ENCODE measurements at places on chromosomes 12 and 14.

- no peak for DNase-seq
These were observed 75.1 kb upstream of the DBX2 start for GRCh38 chr12:45125997-45126396.

GRCh38 chr14:96960598-96961116 lies 163.5 kb downstream of the VRK1 start:
- DNase-seq, result no peak

GRCh38 chr14:103693515-103693914 lies 21.7 kb downstream of the XRCC3 start:
- DNase-seq, result no peak

DNA sequence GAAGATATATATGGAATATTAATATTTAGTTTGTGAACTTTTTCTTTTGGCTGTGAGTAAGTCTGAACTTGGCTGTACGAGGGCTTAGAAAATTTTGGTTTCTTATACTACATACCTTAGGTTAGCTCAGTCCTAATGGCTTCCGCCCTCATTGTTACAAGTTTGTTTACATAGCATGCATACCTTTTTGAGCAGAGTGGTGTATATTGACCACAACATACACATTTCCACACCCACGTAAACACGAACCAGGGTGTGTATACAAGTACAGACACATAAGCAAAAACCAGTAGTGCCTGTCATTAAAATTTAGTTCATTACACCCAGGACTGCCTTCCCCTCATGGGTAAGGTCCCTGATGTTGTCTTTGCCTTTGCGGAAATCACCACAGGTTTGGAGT lies 230.2 kb upstream of the RGS6 start:
- DNase-seq, result no peak

- DNase-seq, result peak; percentile 33
These were observed 106.6 kb downstream of the BRMS1L start for GRCh38 chr14:35932659-35933159.

- no peak for DNase-seq
These were observed 1322.1 kb downstream of the TMEM121 start for GRCh38 chr14:106848330-106849121.

- DNase-seq, result no peak
These were observed 205.8 kb upstream of the EEA1 start for GRCh38 chr12:93134893-93135285.

- DNase-seq, result no peak
These were observed 2.1 kb downstream of the TNS2 start for GRCh38 chr12:53051881-53052412.

DNA sequence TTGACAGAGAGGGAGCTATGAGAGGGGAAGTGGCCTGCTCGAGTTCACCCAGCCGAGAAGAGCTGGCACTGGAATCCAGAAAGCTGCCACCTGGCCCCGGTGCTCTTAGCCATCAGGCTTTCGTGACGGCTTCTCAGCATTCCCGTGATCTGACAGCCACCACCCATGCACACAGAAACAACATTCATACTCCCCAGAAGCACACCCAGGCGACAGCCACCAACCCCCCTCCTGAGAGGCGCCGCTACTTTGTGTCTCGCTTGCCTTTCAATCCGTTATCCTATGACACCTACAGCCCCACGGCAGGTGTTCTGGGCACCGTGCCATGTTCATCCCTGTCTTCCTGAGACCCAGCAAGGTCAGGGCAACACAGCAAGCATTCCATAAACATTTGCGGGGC lies 31.4 kb downstream of the PSMC1 start:
- no peak for DNase-seq

GRCh38 chr14:106844608-106845285 lies 1318.4 kb downstream of the TMEM121 start:
- no peak for DNase-seq

GRCh38 chr14:81023095-81023710 lies 67.8 kb downstream of the TSHR start:
- DNase-seq, result no peak

Data from GM12864 (cell line).